ENCODE measurements at places on chromosomes 2 and 18. TPM values are rescaled to one million over a fixed set of nuclear protein-coding genes. Genes with fewer than 3 reads are reported as not detected.
A peak's percentile ranks its signal among the peaks of the same experiment; 100 is the strongest.

- no peaks in the 10 kb centered on the region for H3K27me3 ChIP-seq
- no peak for DNase-seq
- H3K36me3 ChIP-seq: no peaks in the 10 kb centered on the region
- H3K4me3 ChIP-seq: no peak overlapping the region
Measured at GRCh38 chr2:201964631-201965206, 68.9 kb upstream of the FZD7 start.

DNA sequence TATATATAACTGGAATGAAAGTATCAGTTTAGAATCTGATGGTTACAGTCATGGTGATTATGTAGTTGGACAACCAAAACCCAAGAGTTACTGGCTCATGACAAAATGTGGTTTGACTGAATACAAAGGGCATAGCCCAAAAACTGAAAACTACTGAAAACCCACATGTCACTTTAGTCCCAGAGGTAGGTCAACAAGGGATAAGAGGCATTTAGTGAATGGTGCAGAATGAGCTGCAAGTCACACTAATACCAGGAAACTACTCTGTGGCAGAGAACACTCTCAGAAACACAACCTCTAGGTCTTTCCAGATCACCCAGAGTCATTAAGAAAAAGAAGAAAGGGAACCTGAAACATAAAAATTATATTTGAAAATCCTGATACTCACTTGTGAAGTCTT, 154.5 kb downstream of the AGPS start:
- no peak overlapping the region for H3K27ac ChIP-seq
- no peak for DNase-seq
- peaks cover 9% of the 10 kb centered on the region for H3K36me3 ChIP-seq
- no peak overlapping the region for H3K4me3 ChIP-seq

DNA sequence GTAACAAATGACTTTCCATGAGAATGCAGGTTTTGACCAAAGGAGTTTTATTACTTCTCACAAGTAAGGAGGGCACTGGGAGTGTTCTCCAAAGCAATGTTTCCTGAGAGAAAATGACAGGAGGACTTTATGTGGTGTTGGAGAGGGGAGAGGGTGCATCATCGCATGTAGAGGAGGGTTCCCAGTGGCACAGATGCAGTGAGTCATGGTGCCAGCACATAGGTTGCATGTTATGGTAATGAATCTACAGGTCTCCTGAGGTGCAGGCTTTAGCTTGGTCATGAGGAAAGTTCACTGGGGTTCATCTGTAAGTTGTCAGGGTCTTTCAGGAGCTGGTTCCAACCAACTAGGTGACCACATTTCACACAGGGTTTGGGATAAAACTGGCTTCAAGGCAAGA, 30.4 kb downstream of the NAT8 start:
- no peak overlapping the region for H3K4me3 ChIP-seq
- H3K27ac ChIP-seq: no peak overlapping the region
- H3K36me3 ChIP-seq: peaks cover 4% of the 10 kb centered on the region
- H3K4me1 ChIP-seq: no peaks in the 10 kb centered on the region

- H3K27me3 ChIP-seq: no peaks in the 10 kb centered on the region
- 0 out of 2 replicates have a peak overlapping the region, but pooled peaks have one; percentile 14 for H3K27ac ChIP-seq
- no peaks in the 10 kb centered on the region for H3K36me3 ChIP-seq
- H3K4me3 ChIP-seq: no peak overlapping the region
Measured at GRCh38 chr2:9308186-9308955, 101.8 kb downstream of the ASAP2 start.

- H3K27me3 ChIP-seq: no peaks in the 10 kb centered on the region
- H3K4me3 ChIP-seq: no peak overlapping the region
- H3K36me3 ChIP-seq: no peaks in the 10 kb centered on the region
- peaks cover 6% of the 10 kb centered on the region for H3K4me1 ChIP-seq
- H3K27ac ChIP-seq: no peak overlapping the region
Measured at GRCh38 chr2:100984892-100985307, 17.2 kb upstream of the RPL31 start.

DNA sequence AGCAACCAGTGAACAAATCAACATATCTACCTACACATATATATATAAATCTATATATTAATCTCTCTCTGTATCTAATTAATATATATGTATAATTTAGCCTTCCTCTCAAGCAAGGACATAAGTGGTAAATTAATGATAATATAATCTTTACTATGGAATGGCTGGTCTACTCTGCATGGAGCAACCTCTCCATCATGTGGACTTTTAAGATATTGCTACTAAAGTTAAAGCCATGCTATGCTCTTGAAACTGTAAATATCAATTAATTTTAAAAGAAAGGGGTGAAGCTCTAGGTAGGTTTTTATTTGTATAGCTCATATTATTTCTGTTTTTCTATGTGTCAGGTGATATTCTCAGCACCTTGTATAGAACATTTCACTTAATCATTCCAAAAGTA, 147.0 kb downstream of the PPP1R1C start:
- H3K36me3 ChIP-seq: no peaks in the 10 kb centered on the region
- no peak for DNase-seq
- H3K4me1 ChIP-seq: no peaks in the 10 kb centered on the region
- no peak overlapping the region for H3K27ac ChIP-seq
- no peak overlapping the region for H3K4me3 ChIP-seq
- H3K27me3 ChIP-seq: no peaks in the 10 kb centered on the region

DHRS9 gene
- not detected for total RNA-seq

TGFBRAP1 gene
- 23.5 TPM for total RNA-seq

SERPINB5 gene
- not detected for total RNA-seq

EPAS1 gene
- 5.4 TPM for total RNA-seq

NT5C1B gene
- not detected for total RNA-seq

DPY30 gene
- total RNA-seq: 176 TPM

CNDP1 gene
- total RNA-seq: not detected

MYOM1 gene
- 0.38 TPM for total RNA-seq

CNNM4 gene
- 6.7 TPM for total RNA-seq

Data from GM23338 (cell line).